ENCODE measurements at places on chromosomes 4 and X. TPM values are rescaled to one million over a fixed set of nuclear protein-coding genes. Genes with fewer than 3 reads are reported as not detected.

KCNE5 gene
- total RNA-seq = not detected

GATA1 gene
- 0.47 TPM for total RNA-seq

PAGE1 gene
- total RNA-seq = not detected

TBC1D19 gene
- total RNA-seq = 14.3 TPM

FGFR3 gene
- total RNA-seq = 10.8 TPM

GLOD5 gene
- 0.84 TPM for total RNA-seq

Data from left lung (tissue), 14 donors.